ENCODE measurements at places on chromosomes 6 and 20.
A peak's percentile ranks its signal among the peaks of the same experiment; 100 is the strongest.

DNA sequence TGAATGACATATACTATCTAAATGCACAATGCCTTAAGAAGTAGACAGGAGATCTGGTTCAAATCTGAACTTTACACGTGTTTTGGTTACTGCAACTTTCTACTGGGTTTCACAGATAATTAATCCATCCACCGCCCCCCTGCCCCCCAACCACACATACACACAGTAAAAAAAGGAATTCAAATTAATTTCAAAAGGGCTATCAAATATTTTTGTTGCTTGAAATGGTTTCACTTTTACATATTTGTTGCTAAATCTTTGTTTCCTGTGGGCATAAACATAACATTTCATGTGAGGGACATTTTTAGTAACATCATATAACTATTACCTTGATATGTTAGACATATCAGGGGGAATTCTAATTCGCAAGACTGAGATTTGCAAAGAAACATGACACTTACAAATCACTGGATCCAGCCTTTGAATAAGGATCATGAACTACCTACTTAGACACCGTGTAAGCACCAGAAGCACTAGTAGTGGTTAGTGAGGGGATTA, 7.5 kb downstream of the NEDD9 start:
- DNase-seq = no peak

DNA sequence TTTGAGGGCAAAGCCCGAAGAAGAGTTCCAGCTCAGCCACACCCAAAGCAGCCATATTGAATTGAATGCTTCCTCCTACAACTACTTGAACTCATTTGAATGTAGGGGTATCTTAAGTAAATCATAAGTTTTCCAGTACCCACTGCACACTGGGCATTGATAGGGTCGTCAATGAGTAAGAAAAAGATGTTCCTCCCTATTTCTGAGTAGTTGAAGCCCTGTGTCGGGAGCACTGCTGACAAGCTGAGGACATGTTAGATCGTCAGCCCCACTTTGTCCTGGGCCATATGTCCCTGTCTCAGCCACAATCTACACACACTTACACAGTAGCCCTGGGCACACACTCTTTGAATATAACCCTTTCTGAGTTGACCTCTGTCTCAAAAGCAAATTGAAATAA, 105.7 kb downstream of the ARHGAP18 start:
- no peak for DNase-seq

- no peak for DNase-seq
Observed at GRCh38 chr20:12458241-12458640, 540.5 kb downstream of the BTBD3 start.

- no peak for DNase-seq
Observed at GRCh38 chr6:105514306-105514705, 111.4 kb upstream of the PREP start.

DNA sequence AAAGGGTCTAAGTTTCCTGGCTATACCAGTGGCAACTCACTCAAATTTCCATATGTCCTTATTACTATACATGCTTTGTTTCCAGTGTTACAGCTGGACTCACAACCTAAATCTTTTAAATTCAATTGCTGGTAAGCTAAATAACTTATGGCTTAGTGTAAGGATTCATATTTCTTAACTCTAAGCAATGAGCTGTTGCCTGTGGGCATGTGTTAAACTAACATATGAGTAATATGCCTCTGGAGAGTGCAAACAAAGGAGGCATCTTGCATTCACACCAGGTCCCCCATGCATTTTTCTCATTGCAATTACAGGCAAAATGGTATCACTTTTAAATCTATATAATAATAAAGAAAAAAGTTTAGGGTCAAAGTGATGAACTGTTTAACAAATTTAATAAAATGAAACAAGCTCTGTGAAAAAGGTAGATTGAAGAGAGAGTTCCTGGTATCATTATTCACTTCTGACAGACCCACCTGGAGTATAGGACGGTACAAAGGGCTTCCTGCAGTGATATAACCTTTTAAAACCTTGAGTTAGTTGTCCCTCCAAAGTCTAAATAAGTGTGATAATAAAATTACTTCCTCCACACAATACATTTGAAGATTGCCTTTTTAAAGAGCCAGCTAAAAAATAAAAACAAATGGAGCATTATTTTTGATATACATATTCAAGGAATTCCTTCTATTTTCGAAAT, 57.6 kb upstream of the HMGCLL1 start:
- no peak for DNase-seq

- peak; percentile 29 for DNase-seq
Observed at GRCh38 chr20:46558511-46558959, 8.1 kb upstream of the OCSTAMP start.

- DNase-seq = no peak
Observed at GRCh38 chr6:14274546-14275492, 157.2 kb downstream of the CD83 start.

- no peak for DNase-seq
Observed at GRCh38 chr6:154933181-154933827, 61.8 kb upstream of the TIAM2 start.

GRCh38 chr6:20769631-20770030, 235.4 kb downstream of the CDKAL1 start:
- no peak for DNase-seq

- no peak for DNase-seq
Observed at GRCh38 chr6:121855521-121855920, 420.1 kb downstream of the GJA1 start.

DNA sequence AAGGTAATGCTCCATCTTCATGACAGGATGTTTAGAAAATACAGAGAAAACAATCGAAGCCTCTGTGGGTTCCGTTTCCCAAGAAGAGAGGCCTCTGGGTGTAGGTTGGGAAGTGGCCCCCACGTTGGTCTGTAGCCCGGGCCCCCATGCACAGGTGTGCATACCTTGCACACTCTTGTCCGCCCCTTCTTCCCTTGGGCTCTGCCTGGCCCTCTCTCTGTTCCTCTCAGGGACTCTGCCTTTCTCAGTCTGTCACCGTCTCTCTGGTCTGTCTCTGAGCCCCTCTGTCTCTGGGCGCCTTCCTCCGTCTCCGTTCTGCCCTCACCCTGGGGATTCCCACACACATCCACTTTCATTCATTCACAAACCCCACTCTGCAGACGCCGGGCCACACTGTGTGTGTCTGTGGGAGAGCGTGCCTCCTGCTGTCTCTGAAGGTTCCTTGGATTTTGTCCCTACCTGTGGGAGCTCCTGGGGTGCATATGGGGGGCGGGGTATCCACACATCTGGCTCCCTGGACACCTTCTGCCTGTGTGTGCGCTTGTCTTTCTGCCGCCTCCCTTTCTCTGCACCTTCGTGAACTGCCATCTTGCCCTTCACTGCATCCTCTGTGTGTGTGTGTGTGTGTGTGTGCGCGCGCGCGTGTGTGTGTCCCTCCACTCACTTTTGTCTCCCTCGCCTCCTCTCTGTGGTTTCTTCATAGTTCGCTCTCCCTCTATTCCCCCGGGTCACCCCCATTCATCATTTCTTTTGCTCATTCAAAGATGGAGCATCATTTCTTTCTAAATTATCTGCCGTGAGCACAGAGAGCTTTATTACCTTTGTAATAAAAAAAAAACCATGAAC, 75.3 kb downstream of the SRC start:
- no peak for DNase-seq

DNA sequence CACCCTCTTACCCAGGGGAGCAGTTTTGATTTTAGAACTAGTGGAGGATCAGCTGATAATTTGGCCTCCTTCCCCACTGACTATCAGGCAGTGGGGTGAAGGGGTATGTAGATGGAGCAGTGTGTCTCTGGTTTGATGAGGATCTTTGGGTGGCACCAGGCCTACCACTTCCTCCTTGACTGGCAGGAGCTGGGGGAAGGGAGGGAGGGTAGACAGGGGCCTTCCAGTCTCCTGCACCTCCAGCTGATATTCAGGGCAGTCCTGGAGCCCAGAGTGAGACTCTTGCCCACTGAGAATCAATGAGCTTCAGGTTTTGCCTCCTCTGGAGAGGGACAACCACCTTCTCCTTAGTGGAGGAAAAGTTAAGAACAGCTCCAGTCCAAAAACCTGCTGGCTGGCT, 3.2 kb downstream of the DEF6 start:
- no peak for DNase-seq

DNA sequence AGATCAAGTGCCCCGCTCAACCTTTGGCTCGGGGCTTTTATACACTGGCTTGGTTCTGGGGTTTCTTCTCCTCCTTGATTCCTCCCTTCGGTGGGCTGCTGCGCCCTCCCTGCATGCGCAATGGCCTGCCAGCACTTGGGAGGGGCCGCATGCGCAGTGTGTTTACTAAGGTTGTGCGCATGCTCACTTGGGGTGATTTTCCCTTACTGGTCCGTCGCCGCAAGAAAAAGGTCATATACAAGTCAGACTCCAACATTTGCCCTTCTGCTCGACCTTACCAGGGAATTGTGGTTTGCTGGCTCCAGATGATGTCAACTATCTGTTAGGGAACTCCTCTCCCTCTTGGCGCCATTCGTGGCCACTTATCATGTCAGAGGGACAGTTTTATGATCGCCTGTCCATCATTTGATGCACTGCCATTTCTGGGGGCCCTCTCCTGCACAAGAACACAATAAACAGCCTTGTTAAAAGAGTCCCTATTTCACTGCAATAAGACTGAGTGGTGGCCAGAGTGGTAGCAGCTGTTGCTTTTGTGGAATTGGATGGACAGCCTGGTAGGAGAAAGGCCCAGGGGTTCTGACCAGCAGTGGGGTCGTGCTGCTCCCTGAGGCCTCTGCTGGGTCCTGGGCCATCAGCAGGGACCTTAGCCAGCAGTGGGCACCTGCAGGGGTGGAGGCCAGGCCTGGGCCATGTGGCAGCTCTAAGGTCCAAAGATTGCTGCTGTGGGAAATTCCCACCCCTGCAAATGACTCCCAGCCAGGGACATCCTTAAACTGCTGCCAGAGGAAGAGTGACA, 2.8 kb upstream of the LBP start:
- DNase-seq = no peak

DNA sequence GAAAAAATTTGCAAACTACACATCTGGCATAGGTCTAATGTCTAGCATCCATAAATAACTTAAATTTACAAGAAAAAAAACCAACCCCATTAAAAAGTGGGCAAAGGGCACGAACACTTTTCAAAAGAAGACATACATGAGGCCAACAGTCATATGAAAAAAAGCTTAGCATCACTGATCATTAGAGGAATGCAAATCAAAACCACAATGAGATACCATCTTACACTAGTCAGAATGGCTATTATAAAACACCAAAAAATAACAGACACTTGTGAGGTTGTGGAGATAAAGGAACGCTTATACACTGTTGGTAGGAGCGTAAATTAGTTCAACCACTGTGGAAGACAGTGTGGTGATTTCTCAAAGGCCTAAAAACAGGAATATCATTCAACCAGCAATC, 33.7 kb upstream of the EPB41L2 start:
- no peak for DNase-seq

- DNase-seq = no peak
Observed at GRCh38 chr20:53037621-53038020, 65.5 kb downstream of the TSHZ2 start.

GRCh38 chr20:25150016-25150415, 45.5 kb upstream of the ENTPD6 start:
- no peak for DNase-seq

DNA sequence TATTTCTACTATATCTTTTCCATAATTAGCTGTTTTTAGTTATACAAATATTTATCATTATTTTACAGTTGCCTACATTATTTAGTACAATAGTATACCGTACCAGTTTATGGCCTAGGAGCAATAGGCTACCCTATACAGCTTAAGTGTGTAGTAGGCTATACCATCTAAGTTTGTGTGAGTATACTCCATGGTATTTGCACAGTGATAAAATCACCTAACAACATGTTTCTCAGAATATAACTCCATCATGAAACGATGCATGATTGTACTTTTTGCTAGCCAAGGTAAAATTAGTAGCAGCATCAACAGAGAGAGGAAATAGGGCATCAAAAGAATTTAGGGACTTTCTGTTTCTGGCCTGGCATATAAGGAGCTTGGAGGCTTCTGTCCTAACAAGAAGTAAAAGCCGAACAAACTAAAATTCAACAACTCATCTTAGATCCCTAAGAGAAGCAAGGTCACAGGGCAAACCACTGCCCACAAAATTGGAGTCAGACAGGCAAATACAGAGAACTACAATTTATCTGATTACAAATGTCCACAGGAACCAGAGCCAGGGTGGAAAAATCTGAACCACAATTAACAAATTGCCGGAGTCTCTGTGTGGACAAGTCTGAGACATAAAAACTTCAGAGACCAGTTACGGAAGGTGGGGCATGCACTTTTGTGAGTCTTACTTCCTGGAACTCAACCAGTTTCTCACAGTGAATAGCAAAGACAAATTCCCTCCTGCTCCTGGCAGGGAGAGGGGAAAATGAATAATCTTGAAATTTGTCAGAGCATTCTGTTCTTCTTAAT, 671.4 kb downstream of the RFPL4B start:
- no peak for DNase-seq

DNA sequence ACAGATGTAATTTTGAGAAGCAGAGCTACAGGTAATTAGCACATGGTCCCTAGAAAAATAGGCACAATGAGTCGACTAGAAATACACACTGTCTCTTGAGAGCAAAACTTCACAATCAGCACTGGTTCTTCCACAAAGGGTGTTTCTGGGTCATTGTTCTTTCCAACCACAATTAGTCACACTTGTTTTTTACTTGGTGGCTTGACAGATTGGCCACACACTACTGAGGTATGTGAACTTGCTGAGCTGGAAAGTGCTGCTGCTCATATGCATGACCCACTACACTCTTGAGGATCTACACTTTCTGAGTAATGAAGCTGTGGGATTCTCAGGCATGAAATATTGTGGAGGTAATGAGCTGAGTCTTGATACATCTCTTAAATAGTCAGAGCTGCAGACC, 347.7 kb downstream of the BCKDHB start:
- no peak for DNase-seq

DNA sequence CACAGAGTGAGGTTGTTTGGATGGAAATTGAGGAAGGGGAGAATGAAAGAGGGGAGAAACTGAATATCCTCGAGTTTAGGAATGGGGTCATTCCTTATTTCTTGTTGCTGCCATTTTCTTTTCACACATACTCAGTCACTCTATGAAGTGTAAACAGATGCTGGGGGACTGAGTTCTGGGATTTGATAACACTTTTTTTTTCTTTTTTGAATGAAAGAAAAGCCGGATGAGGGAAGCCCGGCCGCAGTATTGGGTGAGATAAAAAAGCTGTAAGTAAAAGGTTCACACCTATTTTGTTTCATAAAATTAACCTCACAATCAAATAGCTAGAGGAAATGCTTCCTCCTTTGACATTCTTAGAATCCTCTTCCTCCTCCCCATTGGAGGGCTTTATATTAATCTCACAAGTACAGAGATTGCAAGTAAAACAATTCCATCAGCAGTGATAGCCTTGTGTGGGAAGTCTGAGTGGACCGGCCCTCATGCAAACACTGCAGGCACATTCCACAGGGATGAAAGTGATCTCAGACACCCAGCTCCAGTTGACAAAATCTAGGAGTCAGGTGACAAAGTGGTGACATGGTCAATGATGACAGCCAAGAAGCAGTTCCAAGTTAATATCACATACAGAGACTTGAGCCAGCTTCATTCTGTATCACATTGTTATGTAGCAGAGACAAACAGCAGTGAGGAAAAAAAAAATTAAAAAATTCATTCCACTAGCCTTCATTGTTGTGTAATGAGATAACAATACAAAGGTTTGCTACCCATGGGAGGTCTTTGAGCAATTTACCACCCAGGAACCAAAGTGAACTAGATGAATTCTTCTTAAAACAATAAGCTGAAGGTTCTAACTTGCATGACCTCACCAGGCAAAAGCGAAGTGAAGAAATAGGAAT, 391.1 kb upstream of the HSF2 start:
- DNase-seq = no peak
